ENCODE measurements at places on chromosomes 4 and X. TPM values are rescaled to one million over a fixed set of nuclear protein-coding genes. Genes with fewer than 3 reads are reported as not detected.

GRCh38 chrX:14064626-14065432 is 35.1 kb upstream of the GEMIN8 start:
- no peak for DNase-seq

GRCh38 chrX:136192839-136193414 is 45.6 kb downstream of the FHL1 start:
- no peak for DNase-seq

The DCX gene
- total RNA-seq: 0.10 TPM

- no peak for DNase-seq
These were observed 117.8 kb upstream of the EDA2R start for GRCh38 chrX:66756717-66757116.

GRCh38 chr4:7860600-7861163 is 79.0 kb downstream of the AFAP1 start:
- no peak for DNase-seq

The CDKL5 gene
- 17.2 TPM for total RNA-seq

DNA sequence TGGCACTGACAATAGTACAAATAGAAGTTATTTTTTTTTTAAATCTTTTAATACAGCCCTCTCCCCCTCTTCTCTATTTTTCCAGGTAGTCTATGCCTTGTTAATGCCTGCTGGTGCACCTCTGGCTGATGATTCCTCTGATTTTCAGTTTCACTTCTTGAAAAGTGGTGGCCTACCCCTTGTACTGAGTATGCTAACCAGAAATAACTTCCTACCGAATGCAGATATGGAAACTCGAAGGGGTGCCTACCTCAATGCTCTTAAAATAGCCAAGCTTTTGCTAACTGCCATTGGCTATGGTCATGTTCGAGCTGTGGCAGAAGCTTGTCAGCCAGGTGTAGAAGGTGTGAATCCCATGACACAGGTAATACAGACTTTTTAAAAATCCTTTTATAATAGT is 99.1 kb downstream of the USP9X start:
- DNase-seq: no peak

- no peak for DNase-seq
These were observed 190.3 kb upstream of the NR3C2 start for GRCh38 chr4:148632476-148632875.

The KIF4A gene
- 0.37 TPM for total RNA-seq

DNA sequence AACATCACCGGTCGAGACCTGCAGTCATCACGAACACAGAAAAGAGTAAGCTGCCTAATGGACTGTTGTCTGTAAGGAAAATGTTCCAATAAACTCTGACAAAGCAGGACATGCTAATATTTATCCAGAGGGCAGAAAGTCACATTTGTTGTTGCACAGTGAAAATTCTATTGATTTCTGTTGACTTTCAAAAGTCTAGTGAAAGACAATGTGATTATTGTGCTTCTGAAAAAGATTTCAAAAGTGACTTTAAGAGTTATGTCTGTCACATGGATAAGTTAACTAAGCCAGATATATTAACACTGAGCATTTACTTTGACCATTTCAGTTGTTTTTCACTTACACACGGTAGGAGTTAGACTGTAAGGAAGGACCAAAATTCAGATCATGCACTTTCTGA is 9.3 kb upstream of the RFC1 start:
- no peak for DNase-seq

- peak; percentile 96 for DNase-seq
These were observed 69.3 kb downstream of the MGST2 start for GRCh38 chr4:139734875-139735380.

GRCh38 chr4:47031011-47031678 is at the start of gene GABRB1:
Gene GABRB1 (plus strand): TSS chr4:47031567.
- DNase-seq: peak; percentile 78

The TBC1D8B gene
- total RNA-seq: 9.2 TPM

DNA sequence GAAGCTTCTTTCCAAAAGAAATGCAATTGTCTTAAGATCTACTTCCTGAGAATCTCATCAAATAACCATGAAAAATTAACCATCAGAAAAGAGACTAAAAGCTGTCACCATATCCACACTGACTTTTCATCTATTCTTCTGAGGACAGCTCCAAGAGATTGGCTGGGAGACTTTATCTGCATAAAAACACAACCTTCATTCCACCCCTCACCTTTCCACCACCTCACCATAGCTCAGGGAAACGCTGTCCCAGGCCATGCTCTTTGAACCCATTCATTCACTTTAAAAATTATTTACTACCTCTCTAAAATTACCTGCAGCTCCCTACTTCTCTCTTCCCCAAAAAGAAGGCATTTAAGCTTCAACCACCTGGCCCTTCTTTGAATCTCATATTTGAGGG is 2.4 kb downstream of the FAM13A start:
- no peak for DNase-seq

- DNase-seq: no peak
These were observed 32.1 kb downstream of the SEPTIN11 start for GRCh38 chr4:76981644-76982043.

The SPON2 gene
- total RNA-seq: 63.3 TPM
